ENCODE measurements at places on chromosomes 2 and 18.

GRCh38 chr18:44589693-44590355 is 90.9 kb upstream of the SETBP1 start:
- DNase-seq = no peak

DNA sequence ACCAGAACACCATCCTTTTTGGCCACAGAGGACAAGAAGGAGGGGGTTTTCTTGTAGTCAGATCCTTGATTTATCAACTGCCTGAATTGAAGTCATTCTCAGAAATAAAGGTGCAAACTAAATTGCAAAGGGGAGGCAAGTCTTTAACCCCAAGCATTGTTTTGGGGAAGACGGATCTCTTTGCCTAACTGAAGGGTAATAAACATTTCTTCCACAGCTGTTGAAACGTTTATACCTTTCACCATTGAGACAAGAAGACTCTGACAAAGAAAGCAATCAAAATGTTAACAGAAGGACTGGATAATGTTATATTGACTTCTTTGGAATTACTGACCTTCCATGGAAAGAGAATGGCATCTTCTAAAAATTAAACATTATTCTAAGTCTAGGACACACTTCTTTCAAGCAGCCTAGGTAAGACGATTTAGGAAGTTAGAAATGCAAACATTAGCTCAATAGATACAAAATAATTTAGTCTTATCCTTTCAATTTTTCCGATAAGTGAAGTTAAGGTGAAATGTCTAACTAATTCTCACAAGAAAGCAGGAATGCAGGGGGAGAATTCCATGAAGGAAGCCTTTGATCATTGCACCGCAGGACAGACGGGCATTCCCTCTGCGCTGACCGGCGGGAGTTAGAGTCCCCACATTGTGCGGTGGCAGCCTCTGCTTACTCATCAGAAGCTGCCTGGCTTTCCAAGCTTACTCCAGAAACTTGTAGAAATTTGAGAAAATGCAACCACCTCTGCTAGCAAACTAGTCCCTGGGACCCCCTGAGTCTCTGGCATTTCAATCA is 69.4 kb upstream of the COPS8 start:
- DNase-seq = no peak

DNA sequence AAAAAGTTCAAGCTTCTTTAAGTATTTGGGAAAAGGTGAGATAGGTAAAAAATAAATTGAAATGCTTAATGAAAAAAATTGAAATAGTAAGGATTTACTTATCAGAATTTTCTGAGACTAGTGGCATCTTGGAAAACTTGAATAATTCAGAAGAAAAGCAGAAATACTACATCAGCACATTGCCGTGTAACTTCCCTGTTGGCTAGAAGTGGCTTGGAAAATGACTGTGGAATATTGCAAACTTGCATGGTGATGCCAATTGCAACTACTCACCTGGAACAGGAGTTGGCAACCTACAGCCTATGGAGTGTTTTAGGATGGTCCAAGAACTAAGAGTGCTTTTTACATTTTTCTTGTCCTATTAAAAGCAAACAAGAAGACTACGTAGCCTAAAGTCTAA is 603.5 kb upstream of the VRK2 start:
- DNase-seq = no peak

- no peak for DNase-seq
Observed at GRCh38 chr2:22329211-22330154, 1055.5 kb upstream of the KLHL29 start.

DNA sequence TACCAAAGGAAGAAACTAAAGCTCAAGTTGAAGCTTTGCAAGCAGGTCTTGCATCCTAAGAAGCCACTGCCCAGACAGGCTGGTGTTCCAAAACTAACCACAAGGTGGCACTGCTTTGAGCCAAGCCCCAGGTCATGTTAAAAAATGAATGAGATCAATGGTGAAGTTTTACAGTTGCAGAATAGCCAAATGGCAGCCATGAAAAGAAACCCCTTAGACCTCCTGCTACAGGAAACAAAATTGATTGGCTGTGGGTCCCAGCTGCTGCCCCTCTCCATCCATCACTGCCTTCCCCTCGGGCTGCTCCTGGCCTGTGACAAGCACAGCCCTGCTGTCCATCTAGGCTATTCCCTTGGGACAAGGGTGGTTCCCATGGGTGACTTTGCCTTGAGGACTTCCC is 20.7 kb upstream of the MREG start:
- peak; percentile 28 for DNase-seq

DNA sequence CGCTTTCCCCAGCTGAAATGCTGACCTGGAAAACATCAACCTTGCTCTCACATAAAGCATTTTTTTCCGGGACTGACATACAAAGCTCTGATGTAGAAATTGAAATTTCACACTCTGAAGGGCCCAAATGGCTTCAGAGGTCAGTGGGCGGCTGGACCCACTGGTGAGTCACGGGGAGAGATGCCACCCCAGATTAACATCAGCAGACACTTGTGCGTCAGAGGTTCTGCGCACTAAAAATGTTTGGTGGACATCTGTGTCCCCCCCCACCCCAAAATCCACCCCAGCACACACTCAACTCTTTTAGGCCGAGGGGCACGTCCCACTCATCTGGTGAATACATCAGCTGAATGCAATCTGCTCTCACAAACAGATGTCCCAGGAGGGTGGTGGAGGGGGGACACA is 208.9 kb downstream of the ASB1 start:
- DNase-seq = no peak

GRCh38 chr2:69600425-69600824 is 43.1 kb downstream of the AAK1 start:
- DNase-seq = no peak

DNA sequence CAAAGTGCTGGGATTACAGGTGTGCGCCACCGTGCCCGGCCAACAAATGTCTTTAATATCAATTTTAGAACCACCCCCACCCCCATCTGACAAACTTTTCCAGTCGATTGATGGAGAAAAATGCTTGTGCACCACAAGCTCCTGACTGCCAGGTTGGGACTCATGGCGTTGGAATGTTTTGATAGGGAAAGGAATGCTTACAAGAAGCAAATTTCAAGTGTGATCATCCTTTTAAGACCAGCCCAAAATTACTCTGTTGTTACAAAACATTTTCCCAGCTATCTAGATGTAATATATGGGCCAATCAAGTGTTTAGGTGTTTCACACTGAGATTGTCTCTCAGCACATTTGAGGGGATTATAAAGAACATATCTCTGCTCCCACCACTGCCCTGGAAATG is 45.2 kb downstream of the UBXN4 start:
- DNase-seq = no peak

GRCh38 chr2:229712136-229712535 is 2.2 kb downstream of the DNER start:
- no peak for DNase-seq

- DNase-seq = no peak
Observed at GRCh38 chr2:193476171-193476800, 1281.6 kb upstream of the TMEFF2 start.

GRCh38 chr18:27556741-27557140 is 371.6 kb upstream of the CHST9 start:
- no peak for DNase-seq

DNA sequence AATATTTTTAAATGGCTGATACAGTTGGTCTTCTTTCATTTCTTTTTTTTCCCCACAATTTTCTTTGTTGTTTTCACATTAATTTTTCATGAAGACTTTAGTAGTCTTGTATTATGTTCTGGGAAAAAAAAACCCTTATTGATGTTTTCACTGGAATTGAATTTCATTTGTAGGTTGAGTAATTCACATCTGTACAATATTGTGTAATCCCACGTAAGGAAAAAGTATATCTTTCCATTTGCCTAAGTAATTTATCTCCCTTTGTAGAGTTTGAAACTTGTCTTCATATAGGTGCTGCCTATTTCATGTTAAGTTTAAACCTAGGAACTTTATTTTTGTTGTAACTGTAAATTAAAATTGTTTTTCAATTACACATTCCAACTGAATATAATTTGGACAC is 2.0 kb downstream of the DNAJC27 start:
- no peak for DNase-seq

GRCh38 chr2:114812261-114812660 is 369.8 kb downstream of the DPP10 start:
- DNase-seq = no peak

DNA sequence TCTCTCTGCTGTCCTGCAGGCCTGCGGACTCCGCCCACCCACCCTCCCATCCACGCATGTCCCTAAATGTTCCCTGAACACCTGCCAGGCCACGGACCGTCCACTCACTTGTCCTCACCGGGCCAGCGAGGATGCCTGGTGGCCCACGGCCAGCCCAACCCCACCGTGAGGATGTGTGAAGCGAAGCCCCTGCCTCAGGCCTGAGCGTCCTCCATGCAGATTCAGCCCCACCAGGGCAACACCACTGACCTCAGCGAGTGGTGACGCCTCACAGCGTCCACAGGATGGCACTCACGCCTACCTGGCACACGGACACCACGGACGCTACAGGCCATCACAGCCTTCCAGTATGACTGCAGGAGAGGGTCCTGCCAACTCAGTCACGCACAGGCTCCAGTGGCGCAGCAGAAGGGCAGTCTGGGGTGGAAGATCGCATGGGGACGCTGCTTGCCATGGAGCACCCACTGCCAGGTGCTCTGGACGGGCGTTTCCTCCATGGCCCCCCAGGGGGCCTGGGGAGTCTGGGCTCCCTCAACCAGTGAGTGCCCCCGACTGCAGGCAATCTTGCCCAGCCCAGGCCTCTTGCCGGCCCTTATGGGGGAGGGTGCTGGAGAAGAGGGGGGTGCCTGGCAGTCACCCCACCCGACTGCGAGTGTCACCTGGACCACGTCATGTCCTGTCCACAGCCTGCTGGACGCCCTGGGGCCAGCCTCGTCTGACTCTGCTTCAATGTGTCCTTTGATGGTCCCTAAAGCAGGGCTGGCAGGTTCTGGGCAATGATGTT is 25.4 kb downstream of the HDAC4 start:
- DNase-seq = no peak

DNA sequence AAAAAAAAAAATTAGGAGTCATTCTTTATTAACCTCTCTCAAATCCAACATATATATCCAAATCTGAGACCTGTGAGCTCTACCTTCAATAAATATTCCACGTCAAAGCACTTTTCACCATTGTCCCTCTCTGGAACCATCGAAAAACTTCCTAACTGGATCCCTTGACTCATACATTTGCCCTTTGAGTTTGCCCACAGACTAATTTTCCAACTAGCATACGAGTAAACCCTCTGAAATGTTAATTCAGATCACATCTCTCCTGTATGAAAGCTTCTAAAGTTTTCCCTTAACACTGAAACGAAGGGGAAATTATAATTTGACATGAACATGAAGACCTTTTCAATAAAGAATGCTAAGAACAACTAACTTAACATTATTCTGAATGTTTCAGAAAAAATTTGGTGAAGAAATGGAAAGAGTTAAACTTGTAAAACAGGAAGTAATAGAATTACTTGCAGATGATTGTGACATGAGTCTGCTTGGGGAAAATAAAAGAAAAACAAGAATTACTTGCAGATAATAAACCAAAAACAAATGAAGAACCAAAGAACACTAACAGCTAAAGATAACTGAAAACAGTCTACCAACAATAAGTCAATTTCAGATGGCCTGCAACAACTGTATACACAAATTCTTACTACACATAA is 110.6 kb downstream of the C2orf74 start:
- no peak for DNase-seq

- DNase-seq = no peak
Observed at GRCh38 chr2:133819906-133820305, 251.6 kb upstream of the NCKAP5 start.

DNA sequence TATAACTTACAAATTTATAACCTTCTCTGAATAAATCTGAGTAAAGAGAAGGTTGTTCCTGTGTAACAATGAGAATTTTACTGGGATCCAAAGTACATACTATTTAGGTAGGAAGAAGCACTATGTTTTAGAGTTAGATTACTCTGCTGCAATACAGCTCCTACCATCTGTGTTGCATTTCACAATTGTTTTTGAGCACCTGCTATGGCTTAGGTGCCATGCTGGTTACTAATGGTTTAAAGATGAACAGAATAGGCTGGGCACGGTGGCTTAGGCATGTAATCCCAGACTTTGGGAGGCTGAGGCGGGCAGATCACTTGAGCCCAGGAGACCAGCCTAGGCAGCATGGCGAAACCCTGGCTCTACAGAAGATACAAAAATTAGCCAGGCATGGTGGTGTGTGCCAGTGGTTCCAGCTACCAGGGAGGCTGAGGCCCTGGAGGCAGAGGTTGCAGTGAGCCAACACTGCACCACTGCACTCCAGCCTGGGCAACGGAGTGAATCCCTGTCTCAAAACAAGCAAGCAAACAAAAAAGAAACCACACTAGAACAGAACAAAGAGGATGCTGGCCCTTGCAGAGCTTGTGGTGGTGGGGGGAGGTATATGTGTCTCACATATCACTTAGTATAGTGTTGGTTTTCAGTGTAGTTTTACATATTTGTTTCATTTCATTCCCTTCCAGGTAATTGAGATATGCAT is 56.7 kb downstream of the SPTBN1 start:
- DNase-seq = no peak

DNA sequence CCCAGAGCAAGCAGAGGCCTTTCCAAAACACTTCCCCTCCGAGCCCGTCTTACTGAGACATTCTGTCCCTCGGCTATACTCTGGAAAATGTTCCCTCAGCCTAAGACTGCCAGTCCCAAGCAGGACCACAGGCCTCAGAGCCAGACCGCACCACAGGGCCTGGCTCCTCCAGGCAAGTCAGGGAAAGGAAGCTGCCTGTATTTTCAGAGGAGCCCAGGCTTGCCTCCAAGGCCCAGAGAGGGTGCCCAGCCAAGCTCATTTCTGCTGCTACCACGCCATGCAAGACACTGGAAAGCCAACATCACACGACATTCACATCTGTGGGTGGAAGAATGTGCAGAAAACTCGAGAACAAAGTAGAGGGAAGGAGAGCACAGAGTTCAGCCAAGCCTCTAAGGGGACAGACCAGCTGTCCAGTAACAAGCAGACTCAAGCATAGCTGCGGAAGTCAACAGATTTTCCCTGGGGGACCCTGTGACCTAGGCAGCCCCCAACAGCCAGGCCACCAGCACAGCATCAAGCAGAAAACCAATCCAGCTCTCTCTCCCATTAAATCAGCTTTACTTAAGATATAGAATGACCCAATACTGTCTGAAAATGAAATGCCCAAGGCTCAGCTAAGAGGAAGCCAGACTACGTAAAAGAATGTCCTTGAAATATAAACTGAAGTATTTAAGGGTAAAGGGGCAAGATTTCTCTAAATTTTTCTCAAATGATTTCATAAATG is 123.9 kb downstream of the ZFP36L2 start:
- DNase-seq = no peak

DNA sequence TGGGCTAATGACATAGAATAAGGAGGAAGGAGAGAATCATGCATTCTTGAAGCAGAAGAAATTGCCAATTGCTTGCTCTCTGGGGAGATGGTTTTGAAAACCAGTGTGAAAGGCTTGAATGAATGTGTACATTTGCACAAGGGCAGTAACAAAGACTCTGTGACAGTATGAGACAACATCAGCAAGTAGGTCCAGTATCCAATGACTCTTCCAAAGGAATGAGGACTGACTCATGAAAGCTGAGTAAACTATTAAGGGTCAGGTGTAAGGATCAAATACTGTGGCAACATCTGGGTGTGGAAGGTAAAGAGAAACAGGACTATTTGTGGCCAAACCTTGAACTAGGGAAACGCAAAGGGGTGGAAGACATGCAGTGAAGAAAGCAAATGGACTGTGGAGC is 886.0 kb upstream of the CHAC2 start:
- no peak for DNase-seq

All from LNCaP clone FGC (cell line).